Kidney (tissue), 22 donors: ENCODE measurements at places on chromosomes 1 and 21. TPM values are rescaled to one million over a fixed set of nuclear protein-coding genes. Genes with fewer than 3 reads are reported as not detected.

Gene FLG
- total RNA-seq = not detected

Gene GUCA2B
- total RNA-seq = not detected

Gene ASH1L
- total RNA-seq = 68.5 TPM

Gene PTPRF
- total RNA-seq = 197 TPM

Gene SERTAD4
- total RNA-seq = 9.2 TPM

Gene EVA1C
- 63.4 TPM for total RNA-seq

Gene DMBX1
- total RNA-seq = not detected

Gene F13B
- not detected for total RNA-seq

Gene NPHS2
- total RNA-seq = 1.2 TPM
